ENCODE measurements at places on chromosomes 7 and 10.

GRCh38 chr10:75663947-75664664 is 232.7 kb downstream of the LRMDA start:
- no peak for DNase-seq

DNA sequence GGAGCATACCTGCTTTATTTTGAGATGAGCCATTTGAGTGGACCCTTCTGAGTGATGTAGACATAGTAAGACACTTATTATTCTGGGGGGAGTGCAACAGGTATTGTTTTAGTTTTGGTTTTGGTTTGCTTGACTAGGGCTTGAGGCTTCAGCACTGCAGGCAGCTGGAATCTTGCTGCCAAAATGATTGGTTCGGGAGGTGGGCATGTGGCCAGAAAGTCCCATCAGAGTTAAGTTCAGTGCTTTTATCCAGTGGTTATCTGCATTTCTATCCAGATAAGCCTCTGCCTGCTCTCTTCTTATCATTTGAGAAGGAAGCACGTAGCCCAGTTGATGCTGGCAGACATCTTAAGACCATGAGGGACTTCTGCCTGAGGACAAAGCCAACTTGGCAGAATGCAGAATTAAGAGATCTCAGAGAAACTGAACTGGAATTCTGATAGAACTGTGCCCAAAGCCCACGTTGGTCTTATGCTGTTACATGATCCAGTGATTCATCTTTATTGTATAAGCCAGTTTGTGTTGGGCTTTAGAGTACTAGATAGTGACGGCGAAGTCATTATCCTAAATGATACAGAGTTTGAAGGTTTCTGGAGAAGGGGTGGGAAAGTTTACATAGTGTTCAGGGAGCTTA is 9.6 kb upstream of the JAZF1 start:
- DNase-seq: no peak

DNA sequence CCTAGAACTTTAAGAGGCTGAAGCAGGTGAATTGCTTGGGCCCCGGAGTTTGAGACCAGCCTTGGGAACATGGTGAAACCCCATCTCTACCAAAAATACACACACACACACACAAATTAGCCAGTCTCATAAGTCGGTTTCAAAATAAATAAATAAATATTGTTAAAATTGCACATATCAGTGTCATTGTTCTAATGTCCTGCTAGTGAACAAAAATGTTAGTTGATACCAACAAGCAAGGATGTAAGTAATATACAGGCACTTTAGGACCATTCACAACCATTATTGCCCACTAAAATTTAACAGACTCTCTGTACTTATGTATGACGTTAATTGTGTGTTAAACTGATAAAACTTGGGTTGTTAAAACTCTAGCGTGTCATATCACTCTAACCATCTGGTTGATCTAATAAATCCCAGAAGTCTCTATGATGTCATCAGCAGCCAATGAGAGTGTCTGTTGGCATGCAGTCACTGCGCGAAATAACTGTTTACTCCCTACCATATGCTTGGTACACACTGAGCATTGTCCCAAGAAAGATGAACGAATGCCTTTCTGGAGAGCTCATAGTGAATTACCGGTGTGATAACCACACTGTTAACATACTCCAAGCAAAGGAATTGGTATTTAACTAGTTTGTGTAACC is 30.4 kb upstream of the OTUD1 start:
- no peak for DNase-seq

- peak; percentile 91 for DNase-seq
These were observed 51.5 kb upstream of the OSBPL3 start for GRCh38 chr7:25031432-25031831.

GRCh38 chr7:157129200-157129599 is 9.5 kb upstream of the UBE3C start:
- no peak for DNase-seq

GRCh38 chr7:69762821-69763352 is 164.6 kb downstream of the AUTS2 start:
- DNase-seq: no peak

DNA sequence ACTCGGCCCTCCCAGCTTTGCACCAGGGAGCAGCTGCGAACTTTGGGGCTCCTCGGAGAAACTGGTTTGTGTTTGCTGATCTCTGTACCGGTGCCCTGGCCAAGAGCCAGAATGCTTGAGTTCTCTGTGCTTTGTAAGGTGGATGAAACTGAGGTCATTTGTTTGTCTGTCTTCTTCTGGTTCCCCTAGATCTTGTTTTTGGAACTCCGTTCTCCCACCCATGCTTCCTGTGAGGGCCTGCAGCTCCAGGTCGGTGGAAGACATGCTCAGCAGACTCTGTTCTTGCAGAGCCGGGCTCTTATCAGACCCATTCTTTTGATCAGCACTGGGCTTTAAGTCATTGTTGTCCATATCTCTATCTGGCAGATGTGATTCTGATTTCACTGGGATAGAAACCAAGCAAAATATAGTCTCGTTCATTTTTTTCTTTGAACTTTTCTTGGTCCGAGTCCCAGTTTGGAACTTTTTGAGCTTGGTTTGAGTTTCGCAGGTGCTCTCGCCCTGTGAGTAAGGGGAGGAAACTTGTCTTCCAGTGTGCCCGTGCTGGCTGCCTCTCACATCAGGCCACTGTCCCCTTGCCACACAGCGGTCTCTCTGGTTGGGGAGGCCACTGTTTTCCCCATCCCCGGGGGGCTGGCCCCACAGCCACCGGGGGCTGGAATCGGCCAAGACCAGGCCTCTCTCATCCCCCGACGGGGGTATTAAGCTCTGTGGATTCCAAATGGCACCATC is 31.2 kb downstream of the JCAD start:
- no peak for DNase-seq

GRCh38 chr10:118687472-118687871 is 67.3 kb downstream of the CACUL1 start:
- DNase-seq: no peak

DNA sequence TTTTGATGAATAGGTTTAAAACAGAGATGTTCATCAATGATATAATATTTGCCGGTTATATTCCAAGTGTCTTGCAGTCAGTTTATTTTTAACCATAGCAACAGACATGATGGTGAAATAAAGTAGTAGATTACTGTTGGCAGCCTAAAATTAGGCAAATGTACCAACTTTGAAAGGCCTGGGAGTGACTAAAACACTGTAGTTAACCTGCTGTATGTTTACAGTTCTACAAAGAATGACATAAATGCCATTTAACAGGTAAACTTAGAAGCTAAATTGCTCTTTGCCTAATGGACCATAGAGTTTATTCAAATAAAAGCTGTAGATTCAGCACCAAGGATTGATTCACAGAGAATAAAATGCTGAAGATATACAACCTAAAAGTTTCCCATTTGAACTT is 64.1 kb downstream of the PHTF2 start:
- no peak for DNase-seq

DNA sequence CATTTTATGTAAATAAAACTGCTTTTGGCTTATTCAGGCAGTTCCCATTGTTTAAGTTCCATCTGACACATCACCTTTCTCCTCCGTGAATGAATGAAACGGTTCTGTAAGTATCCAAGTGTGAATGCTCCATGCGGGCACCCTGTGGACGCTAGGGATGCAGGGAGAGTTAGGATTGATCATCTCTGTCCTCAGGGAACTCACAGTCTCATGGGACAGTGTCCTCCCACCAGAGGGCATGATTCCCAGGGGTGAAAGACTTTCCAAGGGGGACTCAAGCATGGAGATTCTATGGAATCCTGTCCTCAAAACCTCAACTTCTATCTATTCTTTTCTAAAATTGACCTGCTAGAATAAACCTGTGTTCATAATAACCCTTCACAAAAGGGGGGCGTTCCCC is 98.8 kb downstream of the HECW1 start:
- DNase-seq: peak; percentile 27

GRCh38 chr10:125845617-125846016 is 22.3 kb downstream of the BCCIP start:
- no peak for DNase-seq

GRCh38 chr10:29623797-29624196 is 11.0 kb downstream of the SVIL start:
- no peak for DNase-seq

DNA sequence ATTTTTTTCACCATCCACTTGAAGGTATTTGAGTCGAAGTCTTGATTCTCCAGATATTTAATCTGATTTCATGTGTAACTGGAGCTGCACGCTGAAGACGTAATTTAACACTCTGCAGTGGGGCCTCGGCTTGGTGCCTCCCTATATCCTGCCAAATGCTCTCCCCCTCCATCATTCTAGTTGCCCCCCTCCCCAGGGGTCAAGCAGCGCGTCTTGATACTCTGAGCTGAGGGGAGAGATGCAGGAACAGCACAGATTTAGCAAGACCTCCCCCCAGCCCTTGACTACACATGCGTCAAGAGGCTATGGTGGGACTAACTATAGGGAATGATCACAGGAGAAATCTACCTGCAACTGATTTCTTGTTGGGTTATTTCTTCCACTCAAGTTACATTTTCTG is 85.8 kb downstream of the PRPF18 start:
- DNase-seq: no peak

GRCh38 chr7:116733924-116734580 is 62.1 kb downstream of the MET start:
- no peak for DNase-seq

GRCh38 chr7:6613706-6614105 is 1.7 kb upstream of the ZNF853 start:
- DNase-seq: no peak

DNA sequence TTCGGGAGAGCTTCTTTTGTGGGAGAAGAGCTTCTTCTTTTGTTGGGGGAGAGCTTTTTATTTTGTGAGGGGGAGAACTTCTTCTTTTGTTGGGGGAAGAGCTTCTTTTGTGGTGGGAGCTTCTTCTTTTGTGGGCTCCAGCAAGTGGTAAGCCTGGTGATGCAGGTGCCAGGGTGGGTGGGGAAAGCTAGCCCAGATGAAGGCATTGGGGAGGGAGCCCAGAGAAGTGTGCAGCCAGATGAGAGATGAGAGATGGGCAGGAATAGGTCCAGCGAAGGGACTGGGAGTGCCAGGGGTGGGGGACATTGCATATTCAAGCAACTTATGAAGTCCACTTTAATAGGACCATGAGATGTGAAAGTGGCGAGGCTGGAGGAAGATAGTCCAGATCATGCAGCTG is 9.7 kb downstream of the ADRA2A start:
- no peak for DNase-seq

GRCh38 chr10:6409971-6410643 is 170.0 kb downstream of the PRKCQ start:
- no peak for DNase-seq

DNA sequence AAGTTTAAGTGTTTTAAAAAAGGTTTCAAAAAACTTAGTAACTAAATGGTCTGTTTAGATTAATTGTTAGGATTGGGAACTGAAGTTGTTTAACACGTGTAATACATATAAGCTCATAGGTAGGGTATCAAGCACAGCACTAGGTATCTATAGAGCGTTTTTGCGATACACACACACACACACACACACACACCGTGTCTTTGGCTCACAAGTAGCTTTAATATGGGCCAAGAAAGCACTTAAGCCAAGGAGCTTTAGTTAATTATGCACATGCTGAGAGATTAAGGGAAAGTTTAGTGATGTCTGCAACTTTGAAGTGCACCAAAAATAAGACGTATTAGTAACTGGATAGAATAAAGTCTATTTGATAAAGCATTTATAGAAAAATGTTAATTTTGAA is 93.8 kb upstream of the CNTNAP2 start:
- no peak for DNase-seq

GRCh38 chr7:96143495-96144259 is 178.2 kb downstream of the SLC25A13 start:
- DNase-seq: no peak

- no peak for DNase-seq
These were observed 14.5 kb upstream of the VCL start for GRCh38 chr10:73983096-73984047.

DNA sequence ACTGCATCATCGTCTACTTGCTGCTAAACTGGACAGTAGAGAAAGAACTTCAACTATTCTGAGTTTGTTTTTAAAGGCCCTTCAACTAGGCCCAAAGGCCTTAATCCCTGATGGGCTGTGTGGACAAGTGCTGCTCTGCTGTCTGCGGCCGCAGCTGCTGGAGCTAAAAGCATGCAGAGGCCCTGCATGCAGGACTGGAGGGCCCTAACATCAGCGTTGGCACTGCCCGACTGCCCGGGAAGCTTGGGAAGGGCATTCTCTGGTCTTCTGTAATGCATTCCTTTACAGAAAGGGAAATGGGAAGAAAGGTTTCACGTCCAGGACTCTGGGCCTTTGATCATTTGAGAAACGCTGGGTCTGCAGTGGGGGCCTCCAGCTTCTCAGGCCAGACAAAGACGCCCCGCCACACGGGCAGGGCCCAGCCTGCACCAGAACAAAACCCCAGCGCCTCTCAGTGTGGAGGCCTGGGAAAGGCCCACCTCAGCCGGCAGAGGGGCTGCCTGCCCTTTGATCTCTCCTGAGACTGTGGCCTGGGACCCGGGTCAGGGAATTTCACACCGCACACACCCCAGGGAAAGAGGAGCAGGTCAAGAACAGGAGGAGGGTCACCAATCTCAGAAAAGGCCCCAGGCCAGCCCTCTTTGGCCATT is 229.3 kb downstream of the DNAJB6 start:
- peak; percentile 51 for DNase-seq

- no peak for DNase-seq
These were observed 164.2 kb upstream of the DPP6 start for GRCh38 chr7:153887749-153888569.

DNA sequence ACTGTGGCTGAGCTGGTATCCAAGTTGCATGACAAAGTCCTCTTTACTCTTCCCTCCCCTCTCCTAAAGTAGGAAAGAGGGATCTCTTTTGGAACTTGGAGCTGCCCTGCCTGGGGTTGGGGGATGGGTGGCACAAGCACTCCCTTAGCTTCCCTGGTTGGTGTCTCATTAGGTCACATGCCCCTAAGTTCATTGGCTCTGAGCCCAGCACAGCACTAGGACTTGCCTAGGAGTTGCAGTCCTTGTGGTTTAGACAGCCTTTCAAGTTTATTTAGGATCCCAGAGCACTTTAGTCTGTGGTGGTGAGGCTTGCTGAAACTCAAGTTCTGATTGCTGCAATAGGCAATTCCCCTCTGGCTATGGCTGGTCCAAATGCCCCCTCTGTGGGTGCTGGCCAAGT is 281.4 kb downstream of the NXPH1 start:
- DNase-seq: no peak

DNA sequence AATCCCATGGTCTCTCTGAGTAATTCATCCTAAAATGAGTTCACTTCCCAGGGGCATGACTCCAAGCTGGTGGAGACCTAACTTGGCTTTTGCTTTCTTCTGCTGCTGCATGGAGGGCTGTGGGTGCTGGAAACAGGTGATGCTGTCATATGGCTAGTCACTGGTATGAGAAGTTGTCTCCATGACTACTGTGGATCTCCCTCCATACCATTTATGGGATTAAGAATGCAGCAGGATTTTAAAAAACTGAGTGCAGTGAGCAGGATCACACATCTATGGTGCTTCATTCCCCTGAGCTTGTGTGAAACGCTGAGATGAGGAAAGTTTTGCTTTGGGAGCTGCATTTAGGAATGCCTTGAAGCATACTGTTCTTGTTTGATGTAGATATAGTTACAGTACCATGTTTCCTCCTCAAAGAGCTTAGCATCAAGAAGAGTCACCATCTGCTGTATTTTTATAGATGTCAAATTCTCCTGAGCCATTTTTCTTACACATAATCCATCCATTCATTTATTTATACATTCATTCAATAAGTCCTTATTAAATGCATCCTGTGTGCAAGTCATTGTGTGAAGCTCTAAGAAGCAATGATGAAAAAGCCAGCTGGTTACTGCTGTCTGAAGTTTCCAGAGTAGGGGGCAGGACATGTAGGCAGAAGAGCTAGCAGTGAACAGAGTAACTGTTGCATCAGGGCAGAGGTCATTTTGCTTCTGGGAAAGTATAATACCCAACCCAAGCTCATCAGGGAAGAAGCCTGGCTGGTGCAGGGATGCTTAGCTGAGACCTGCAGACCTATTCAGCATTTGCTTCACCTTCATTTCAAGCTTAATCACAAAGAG is 534.8 kb downstream of the AUTS2 start:
- DNase-seq: no peak

- no peak for DNase-seq
These were observed 587.1 kb upstream of the KCND2 start for GRCh38 chr7:119685906-119686305.
